ENCODE measurements at places on chromosomes 11 and 22. TPM values are rescaled to one million over a fixed set of nuclear protein-coding genes. Genes with fewer than 3 reads are reported as not detected.

MOV10L1 gene
- 4.6 TPM for total RNA-seq

DNA sequence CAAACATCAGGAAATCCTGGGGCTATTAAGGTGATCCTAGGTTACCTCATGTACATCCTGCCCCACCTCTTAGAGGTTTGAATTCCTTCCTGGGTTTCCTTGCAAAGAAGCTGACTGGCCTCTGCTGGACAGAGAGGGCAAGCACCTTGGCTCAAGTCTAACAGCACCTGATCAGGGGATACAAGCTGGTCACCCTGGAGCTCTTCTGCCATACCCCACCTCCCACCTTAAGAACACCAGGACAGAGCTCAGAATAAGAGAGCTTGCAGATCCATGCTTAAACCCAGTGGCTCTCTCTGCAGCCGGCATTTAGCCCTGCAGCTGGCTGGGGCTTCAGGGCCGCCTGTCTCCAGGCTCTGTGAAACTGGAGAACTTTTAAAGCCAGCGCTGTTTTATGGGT is 386.6 kb upstream of the NARS2 start:
- H3K36me3 ChIP-seq: no peaks in the 10 kb centered on the region
- DNase-seq: no peak
- H3K27ac ChIP-seq: no peak overlapping the region
- H3K27me3 ChIP-seq: no peaks in the 10 kb centered on the region
- H3K4me3 ChIP-seq: no peak overlapping the region

- H3K27ac ChIP-seq: no peak overlapping the region
- no peak overlapping the region for H3K4me3 ChIP-seq
- no peaks in the 10 kb centered on the region for H3K36me3 ChIP-seq
- H3K27me3 ChIP-seq: no peaks in the 10 kb centered on the region
These were observed 7.7 kb downstream of the DRD2 start for GRCh38 chr11:113467545-113467944.

- H3K36me3 ChIP-seq: no peaks in the 10 kb centered on the region
- DNase-seq: no peak
- H3K4me3 ChIP-seq: no peak overlapping the region
- peak overlapping the region; percentile 2 for H3K27ac ChIP-seq
- peaks cover 20% of the 10 kb centered on the region for H3K4me1 ChIP-seq
These were observed 65.2 kb upstream of the CRYBB3 start for GRCh38 chr22:25134451-25134850.

- H3K4me1 ChIP-seq: no peaks in the 10 kb centered on the region
- H3K36me3 ChIP-seq: no peaks in the 10 kb centered on the region
These were observed 25.1 kb upstream of the FXYD6 start for GRCh38 chr11:117901601-117902000.

- no peaks in the 10 kb centered on the region for H3K27me3 ChIP-seq
- H3K27ac ChIP-seq: no peak overlapping the region
- peaks cover 7% of the 10 kb centered on the region for H3K36me3 ChIP-seq
- no peak for DNase-seq
These were observed 42.7 kb upstream of the MN1 start for GRCh38 chr22:27844256-27844655.

VPREB1 gene
- not detected for total RNA-seq

DNA sequence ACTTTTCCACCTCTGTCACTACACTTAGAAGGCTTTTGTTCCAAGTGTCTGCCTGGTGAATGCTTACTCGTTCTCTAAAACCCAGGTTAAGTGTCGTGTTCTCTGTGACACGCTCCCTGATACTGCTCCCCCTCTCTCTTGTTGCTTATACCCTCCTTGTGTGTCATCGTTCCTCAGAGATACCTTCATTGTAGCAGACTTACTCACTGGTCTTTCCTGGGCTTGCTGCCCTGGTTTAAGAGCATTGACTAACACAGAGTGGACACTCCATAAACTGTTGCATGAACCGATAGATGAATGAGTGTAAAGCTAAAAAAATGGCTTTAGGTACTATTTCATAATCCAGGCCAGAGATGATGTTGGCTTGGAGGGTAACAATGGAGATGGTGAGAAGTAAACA is 171.3 kb downstream of the GRIK4 start:
- H3K36me3 ChIP-seq: no peaks in the 10 kb centered on the region
- no peak overlapping the region for H3K4me3 ChIP-seq

- no peak overlapping the region for H3K4me3 ChIP-seq
- no peaks in the 10 kb centered on the region for H3K27me3 ChIP-seq
- no peaks in the 10 kb centered on the region for H3K4me1 ChIP-seq
- H3K27ac ChIP-seq: no peak overlapping the region
These were observed 32.9 kb upstream of the FLI1 start for GRCh38 chr11:128660947-128661346.

DNA sequence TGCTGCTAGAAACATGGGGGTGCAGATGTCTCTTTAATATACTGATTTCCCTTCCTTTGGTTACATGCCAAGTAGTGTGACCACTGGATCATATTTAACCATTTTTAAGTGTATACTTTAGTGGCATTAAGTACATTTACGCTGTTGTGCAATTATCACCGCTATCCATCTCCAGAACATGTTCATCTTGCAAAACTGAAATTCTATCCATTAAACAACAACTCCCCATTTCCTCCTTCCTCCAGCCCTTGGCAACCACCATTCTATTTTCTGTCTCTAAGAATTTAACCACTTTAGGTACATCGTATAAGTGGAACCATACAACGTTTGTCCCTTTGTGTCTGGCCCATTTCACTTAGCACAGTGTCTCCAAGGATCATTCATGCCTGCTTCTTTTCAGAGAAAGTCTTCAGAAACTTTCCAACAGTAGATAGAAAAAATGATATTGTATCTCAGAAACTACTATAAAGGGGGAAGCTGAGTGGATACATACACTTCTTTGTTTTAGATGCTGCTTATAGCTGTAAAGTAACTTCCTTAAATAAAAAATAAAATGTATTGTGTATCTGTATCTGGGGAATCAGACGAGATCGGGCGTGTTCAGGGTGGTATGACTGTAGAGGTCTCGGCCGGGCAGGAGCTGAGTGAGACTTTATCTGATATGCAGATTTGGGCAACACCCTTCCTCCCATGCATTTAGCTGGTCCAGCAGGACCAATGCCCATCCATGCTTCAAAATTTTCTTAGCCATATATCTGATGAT is 44.6 kb upstream of the ZBED5 start:
- no peaks in the 10 kb centered on the region for H3K27me3 ChIP-seq
- no peak for DNase-seq
- no peaks in the 10 kb centered on the region for H3K36me3 ChIP-seq
- peaks cover 19% of the 10 kb centered on the region for H3K4me1 ChIP-seq
- no peak overlapping the region for H3K4me3 ChIP-seq

DNA sequence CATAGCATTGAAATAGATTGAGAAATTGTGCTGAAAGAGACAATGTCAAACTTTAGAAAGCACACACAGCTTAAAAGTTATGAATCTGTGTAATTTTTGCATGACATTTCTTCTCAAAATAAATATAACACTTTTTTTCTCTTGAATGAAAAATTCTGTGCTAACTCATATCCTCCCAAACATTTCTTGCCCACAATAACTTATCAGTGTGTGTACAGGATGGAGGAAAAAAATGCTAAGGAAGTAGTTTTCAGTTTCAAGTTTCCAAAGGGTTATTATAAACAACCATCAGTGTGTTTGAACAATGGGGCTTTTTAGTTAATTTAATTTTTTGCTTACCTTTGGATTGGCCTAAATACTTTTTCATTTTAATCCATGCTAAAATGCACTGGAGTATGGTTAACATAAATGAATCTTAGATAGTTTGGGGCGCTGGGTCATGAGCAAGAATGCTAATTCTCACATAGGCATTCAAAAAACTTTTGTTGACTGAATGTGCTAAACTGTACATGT is 82.9 kb upstream of the ARHGAP20 start:
- H3K4me1 ChIP-seq: no peaks in the 10 kb centered on the region
- H3K36me3 ChIP-seq: no peaks in the 10 kb centered on the region
- no peak for DNase-seq
- H3K27ac ChIP-seq: no peak overlapping the region
- H3K4me3 ChIP-seq: no peak overlapping the region
